Prostate gland (tissue), 2 donors: ENCODE measurements at places on chromosomes 2 and 18. TPM values are rescaled to one million over a fixed set of nuclear protein-coding genes. Genes with fewer than 3 reads are reported as not detected.

DNA sequence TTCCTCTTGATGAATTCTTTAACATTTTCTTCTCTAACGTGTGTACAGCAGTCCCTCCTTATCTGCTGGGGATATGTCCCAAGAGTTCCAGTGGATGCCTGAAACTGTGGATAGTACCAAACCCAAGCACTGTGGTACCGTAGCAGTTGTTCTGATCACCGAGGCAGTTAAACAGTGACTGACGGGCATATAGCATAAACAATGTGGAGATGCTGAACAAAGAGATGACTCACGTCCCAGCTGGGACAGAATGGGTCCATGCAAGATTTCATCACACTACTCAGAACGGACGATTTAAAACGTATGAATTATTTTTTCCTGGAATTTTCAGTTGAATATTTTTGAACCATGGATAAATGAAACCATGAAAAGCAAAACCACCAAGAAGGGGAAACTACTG is 54.5 kb upstream of the SPAG16 start:
- DNase-seq = no peak

The ASXL3 gene
- total RNA-seq = 5.1 TPM

DNA sequence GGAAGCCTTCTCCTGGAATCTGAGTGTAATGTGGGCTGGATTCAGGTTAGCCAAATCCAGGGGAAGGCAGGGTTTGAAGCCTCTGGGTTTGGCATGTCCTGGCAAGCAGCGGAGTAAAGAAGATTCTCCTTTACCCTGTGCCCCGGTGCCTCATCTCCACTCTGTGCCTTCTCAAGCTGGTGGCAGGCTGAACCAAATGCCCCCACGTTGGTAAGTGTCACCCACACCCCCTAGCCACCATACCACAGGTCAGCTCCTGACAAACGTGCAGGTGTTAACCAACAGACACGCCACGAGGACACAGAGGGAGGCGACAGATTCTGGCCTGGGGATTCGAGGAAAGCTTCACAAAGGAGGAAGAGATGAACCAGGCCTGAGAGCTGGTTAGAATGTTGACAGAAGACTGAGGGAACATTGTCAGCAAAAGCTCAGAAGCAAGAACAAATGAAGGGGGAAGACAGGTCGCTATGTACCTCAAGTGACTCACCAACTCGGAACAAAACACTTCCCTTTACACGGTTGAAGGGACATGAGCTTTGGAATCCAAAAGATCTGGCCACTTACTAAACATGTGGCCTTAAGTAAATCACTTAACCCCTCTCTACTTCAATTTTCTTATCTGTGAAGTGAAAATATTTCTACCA is 85.2 kb upstream of the LCLAT1 start:
- no peak for DNase-seq

GRCh38 chr18:33239298-33239697 is 201.2 kb downstream of the CCDC178 start:
- no peak for DNase-seq

GRCh38 chr2:104043864-104044263 is 810.1 kb upstream of the POU3F3 start:
- DNase-seq = no peak

GRCh38 chr2:66813976-66814375 is 379.1 kb downstream of the MEIS1 start:
- DNase-seq = no peak

DNA sequence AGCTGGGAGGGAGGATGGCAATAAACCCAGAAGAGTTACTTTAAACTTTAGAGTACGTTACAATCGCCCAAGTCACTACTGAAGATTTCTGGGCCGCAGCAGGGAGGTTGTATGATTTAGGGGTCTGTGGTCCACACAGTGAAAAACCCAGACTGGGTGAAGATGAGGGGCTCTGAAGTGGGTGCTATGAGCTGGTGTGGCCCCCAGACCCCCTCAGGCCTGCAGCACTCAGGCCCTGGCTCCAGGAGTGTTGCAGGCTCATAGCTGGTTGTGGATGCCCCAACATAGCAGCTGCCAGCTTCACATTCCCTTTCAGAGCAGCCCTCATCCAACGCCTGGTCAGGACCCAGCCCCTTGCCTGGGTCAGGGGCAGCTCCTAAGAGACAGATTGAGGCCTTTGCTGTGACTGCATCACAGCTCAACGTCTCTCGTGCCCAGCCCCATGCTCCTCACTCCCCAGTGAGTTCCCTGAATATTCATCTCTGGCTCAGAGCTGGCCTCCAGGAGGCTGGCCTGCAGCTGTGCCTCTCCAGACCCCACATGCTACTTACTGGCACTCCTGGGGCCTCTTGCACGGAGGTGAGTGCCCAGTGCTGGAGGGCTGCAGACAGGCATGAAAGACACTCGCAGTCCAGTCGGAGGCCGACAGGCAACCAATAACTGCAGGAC is 94.5 kb upstream of the MYCN start:
- DNase-seq = no peak

The FAM110C gene
- total RNA-seq = 7.3 TPM

The RNF152 gene
- 38.9 TPM for total RNA-seq

GRCh38 chr2:215301994-215302393 is 9.9 kb upstream of the ATIC start:
- DNase-seq = no peak

GRCh38 chr2:64807417-64807816 is 153.7 kb upstream of the SERTAD2 start:
- no peak for DNase-seq

The LYG1 gene
- total RNA-seq = 0.32 TPM

DNA sequence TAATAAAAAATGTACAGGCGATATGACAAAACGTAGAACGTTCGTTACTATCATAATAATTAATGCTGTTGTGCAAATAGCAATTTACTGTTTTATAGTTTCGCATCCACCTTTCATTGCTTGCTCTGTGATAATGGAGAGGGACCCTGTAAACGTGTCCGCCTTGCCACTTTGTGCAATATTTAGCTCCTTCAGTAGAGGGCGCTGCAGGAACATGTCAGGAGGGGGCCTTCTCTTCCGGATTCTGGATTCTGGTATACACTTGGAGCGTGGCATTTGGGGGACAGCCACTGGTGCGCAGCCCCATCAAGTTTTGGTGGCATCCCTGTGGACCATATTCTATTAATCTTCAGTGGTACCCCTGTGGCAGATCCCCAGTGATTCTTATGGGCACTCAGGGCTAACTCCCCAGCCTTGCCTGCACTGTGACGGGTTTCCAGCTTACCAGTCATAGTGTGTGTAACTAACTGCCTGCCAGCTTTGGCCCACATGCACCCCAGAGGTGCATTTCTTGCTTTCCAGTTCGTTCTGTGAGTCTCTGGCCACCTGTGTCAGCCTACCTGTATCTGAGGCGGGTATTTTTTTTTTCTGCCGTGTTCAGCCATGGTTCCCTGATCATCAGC is 140.3 kb downstream of the CYRIA start:
- DNase-seq = no peak

DNA sequence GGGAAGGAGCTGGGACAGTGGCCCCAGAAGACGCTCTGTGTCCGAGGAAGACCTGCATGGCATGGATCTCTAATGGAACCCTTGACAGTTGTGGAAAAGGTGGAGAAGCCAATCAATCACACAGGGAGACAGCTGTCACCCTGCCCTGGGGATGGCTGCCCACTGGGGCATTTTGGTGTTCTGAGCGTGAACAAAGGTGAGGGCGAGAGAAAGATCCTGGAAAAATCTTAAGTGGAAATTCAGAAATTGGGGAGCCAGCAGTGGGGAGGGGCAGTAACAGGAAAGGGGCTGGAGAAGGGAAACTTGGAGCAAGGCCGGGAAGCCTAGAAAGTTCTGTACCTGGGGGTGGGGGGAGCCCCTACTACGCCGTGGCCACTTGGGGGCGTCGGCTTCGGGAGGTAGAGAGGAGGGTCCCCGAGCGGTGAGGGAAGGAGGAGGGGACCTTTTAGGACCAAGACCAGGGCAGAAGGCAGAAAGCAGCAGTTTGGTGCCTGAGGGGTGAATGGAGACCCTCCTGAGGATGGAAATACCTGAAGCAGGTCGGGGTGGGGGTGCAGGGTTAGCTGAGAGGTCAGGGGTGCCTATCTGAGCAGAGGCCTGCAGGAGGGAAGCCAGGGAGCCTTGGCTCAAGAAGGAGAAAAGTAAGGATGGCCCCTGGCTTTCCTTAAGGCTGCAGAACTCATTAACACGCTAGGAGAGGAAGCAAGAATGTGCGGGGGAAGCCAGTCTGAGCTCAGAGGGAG is 30.0 kb downstream of the NGEF start:
- no peak for DNase-seq

The LYPD6B gene
- total RNA-seq = 17.8 TPM
